ENCODE measurements at places on chromosomes 4 and X.

DNA sequence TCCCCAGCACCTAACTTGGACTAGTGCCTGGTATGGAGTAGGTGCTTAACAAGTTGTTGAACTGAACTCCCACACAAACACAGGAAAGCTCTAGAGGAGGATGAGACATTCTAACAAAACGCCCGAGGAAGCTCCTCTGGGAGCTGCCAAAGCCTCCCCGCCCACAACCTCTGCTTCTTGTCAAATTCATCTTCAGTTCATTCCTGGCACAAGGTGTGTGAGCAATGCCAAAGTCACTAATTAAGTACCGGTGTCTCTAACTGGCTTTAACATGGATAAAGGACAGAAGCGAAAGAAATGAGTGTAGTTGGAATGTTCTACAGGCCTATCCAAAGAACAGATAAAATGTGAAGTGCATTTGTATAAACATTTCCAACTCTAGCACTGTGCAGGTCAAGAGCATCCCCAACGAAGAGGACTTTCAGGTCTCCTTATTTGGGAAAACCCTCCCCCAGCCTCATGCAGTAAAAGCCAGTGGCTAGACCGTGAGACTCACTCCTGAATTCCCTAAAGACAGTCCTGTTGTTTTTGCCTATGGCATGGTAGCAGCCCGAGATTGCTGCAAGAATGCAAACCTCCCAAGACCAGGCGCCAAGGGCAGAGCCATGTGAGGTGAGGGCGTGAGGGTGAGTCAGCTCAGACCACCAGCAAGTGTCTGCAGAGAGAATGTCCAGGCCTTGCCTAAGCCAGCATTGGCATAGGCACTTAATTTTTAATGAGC, 72.2 kb upstream of the KLF3 start:
- no peak for DNase-seq

GRCh38 chr4:86296865-86297264, 63.0 kb downstream of the MAPK10 start:
- no peak for DNase-seq

GRCh38 chr4:127967141-127967775, 2.1 kb downstream of the ABHD18 start:
- no peak for DNase-seq

GRCh38 chrX:70445951-70446350, 1.3 kb downstream of the DLG3 start:
- no peak for DNase-seq

DNA sequence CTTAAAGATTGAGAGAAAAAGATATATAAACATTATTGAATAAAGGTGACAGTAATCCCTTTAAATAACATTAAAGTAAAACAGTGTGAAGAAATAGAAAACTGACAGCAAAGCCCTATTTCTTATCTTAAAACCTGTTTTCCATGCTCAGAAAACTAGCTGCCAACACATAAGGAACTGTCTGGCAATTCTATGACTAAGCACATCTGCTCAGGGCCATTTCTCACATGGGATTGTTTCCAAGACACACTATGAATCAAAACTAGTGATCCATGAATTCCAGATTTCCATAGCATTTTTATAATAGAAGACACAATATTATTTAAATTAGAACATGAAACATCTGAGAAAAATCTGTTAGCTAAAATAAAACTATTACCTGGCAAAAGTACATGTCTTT, 113.4 kb downstream of the SCLT1 start:
- peak; percentile 48 for DNase-seq

DNA sequence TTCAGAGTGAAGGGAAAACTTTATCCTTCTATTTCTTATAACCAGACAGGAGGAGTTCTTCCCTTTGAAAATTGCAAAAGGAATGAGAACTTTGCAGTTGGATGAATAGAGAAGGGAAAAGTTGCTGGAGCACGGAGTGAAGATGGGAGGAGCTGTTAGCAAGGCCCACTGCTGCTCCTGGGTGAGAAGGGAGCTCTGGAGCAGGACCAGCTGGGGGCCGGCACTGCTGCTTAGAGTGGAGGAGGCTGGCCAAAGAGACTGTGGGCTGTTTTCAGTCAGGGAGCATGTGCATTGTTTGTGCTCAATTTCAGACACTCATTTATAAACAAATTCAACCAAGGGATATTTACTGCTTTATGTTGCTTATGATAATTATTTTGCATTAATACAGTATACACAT, 164.2 kb downstream of the STIM2 start:
- no peak for DNase-seq

DNA sequence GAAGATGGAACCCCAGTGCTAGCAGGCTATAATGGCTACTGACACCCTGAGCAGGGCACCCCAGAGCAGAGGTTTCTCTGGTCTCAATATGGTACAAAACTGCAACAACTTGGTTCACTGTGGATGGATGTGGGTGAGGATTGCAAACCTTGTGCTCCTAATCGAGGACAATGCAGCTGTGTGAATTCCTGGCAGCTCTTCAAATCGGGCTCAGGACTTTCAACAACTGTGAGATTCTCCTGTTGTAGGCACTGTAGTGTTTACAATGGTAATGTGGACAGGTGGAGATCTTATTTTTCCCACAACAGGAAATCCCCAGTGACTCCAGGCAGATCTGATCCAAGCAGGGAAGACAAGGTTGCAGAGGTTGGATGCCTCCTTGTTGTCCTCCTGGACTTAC, 101.5 kb downstream of the RCHY1 start:
- no peak for DNase-seq

DNA sequence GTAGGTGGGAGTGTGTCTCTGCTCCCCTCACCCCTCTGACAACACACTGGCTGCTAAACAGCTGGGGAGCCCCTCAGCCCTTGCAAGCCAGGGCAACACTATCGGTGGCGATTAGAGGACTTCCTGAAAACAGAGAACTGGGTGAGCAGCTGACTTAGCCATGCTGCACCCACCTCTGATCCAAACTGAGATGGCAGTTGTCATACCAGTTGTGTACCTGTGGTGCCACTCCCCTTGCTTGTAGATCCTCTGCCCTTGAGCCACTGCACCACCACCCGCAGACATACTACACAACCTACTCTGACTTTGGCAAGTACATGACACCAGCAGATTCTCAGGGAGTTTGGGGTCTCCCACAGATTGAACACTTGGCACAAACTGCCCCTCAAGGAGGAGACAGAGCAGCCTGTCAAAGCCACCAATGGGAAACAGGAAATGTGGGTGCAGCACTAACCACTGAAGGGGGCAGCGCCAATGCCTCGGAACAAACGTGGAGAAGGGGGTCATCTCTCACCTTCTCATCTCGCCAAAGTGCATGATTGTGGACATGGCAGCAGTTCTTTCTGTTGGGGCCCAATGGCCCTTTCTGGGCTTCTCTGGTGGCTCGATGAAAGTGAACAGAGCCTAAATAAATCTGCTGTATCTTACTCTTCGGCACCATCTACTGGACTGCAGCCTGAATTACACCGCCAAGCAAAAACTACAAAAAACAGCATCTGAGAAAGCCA, 119.8 kb downstream of the NEK1 start:
- peak; percentile 15 for DNase-seq

GRCh38 chr4:45349859-45350258, 623.5 kb upstream of the GNPDA2 start:
- DNase-seq, result no peak

GRCh38 chrX:134761788-134762187, 103.5 kb upstream of the PLAC1 start:
- no peak for DNase-seq

GRCh38 chr4:22129454-22130029, 181.0 kb upstream of the KCNIP4 start:
- peak; percentile 42 for DNase-seq

- peak; percentile 13 for DNase-seq
Measured at GRCh38 chr4:138522366-138522765, 280.2 kb upstream of the SLC7A11 start.

GRCh38 chr4:156201050-156201449, 247.4 kb upstream of the CTSO start:
- no peak for DNase-seq

DNA sequence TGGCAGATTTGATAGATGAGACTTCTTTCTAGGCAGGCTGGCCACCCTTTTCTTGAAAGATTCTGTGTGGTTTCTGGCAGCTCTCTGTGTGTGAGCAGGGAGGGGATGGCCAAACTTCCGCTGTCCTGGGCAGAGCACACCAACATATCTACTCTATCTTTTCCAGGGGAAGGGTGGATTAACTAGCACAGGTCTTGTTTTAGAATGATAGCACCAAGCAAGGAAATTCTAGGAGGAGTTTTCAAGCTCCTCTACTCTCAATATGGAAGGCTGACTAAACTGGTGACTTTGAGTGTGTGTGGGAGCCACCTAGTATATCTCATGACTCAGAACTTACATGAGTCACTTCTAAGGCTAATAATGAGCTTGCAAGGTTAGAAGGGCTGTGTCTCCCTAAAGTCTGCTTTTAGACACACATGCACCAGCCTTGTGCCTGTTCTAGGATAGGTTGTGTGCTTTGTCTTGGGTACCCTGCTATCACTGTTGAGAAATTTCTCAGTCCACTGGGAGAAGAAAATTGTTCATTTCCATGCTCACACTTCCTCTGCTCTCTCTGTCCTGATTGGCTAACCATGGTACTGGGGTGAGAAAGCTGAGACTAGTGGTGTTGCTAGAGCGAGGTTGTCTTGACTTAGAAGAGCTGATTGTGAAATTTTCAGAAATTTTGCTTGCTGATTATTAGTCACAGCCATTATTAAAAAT, 72.9 kb downstream of the YIPF6 start:
- DNase-seq, result peak; percentile 36

DNA sequence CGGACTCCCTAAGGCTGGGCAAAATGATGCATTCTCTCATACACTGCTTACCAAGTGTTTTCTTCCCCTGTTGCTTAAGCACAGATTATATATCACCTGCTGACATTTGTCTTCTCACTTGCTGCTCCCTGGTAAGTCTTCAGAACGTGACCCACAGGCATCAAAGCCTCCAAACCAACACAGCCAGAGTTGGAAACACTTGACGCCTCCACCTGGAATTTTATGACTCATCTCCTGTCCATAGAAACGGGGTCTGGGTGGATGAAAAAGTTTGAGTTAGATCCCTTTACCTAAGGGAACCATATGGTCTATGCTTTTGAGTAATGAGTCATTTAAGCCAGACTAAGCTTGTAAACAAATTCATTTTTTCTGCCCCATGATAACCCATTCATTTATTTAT, 251.6 kb downstream of the USP46 start:
- peak; percentile 62 for DNase-seq

- no peak for DNase-seq
Measured at GRCh38 chrX:2697741-2698299, 6.7 kb downstream of the CD99 start.

DNA sequence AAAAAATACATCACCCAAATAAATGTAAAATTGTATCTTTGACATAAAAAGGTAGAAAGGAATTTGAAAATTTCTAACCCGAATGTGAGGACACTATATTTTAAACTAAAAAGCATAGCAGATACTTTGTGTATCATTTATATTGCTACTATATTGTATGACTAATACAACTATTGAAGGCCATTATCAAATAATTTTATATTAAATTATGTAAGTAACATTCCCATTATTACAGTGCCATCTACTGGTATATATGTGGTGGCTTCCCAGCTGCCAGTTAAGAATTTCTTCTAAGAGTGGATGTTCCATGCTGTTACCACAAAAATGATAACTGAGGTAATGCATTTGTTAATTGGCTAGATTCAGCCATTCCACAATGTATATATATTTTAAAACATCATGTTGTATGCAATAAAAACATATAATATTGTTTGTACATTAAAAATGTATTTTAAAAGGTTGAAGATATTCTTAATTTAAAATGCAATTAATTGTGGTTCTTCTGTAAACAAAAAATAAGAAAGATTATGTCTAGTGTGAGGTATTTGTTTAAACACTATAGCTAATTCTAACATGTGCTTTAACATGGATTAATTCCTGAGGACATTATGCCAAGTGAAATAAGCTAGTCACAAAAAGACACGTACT, 65.3 kb downstream of the EGF start:
- peak; percentile 45 for DNase-seq

GRCh38 chr4:102217775-102218355, 127.4 kb downstream of the SLC39A8 start:
- DNase-seq, result no peak

- DNase-seq, result no peak
Measured at GRCh38 chr4:53121264-53121865, 244.5 kb downstream of the SCFD2 start.

DNA sequence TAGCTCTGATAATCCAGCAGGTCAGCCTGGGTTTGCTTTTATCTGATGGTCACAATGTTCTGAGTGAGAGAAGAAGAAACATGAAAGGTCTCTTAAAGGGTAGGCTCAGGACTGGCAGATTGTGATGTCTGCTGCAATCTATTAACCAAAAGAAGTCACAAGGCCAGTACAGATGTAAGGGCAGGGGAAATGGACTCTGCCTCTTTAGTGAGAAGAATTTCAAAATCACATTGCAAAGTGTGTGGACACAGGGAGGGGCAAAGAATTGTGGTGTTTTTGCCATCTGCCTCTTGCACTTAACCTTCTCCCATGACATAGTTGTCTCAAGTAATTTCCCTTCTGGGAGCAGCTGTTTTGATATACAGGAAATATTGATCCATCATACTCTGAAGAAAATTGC, 40.9 kb downstream of the IL1RAPL1 start:
- no peak for DNase-seq

DNA sequence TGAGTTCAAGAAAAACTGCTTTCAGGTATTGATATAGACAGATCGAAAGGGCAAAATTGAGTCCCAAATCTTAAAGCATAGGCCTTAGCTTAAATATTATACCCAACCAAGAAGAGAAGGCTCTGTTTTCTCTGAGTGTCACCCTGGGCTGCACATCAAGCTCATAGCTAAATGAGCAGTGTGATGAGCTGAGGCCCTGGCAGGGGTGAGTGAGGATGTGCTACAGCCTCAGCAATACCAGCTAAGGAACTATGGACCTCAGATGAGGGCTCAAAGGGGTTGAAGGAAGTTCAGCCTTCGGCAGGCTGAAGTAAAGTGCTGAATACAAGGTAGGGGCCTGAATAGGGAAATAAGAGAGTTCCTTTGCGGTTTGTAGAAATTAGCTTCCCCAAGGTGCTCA, 79.3 kb downstream of the FAM114A1 start:
- no peak for DNase-seq

DNA sequence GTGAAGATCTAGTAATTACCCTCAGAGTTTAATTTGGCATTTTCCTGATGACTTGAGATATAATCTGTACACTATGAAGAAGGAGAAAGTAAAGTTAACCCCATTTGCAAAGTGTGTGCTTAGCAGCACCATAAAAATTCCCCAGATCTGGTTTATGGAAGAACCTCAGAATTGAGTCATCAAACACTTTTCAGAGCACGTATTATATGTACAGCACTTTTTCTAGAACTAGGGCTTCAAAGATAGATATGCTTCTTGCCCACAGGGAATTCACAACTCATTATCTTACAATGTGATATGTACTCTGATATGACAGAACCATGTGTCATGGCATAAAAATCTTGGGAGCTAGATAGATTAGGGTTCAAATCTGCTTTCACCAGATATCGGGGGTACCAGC, 150.9 kb downstream of the SLC10A7 start:
- no peak for DNase-seq

Data from RWPE1 (cell line).